ENCODE measurements at places on chromosomes 12 and 14.

GRCh38 chr14:88852632-88853031 is 28.2 kb downstream of the TTC8 start:
- DNase-seq = no peak

DNA sequence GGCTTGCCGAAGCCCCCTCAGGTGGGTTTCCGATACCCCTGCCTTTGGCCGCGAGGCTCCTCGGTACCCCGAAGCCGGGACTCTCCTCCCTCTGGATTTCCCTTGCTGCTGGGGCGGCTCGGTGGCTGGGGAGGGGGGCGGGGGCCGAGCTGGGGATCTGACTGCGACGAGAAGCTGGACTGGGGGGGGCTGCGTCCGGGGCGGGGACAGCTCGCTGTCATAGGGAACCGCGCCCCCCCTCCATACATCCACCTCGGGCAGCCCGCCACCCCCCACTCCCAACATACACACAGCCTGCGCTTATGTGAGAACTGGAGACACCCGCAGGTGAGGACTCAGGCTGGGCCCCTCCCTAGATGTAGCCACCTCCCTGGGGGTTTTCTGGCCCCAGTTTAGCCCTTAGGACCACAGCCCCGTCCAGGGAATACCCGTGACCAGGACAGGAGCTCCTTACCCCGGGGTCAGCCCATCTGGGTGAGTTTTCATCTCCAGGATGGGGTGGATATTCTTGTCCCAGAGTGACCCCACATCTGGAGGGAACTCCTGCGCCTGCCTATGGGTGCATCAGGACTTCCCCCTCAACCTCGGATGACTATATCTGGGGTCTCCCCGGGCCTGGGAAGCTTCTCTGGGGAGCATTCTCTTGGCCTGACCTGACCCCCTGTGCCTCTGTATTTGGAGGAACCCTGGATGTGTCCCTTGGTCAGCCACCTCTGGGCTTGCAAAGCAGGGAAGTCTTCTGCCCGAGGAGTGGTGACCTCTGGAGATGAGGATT is 687 bp downstream of the ASIC1 start:
- no peak for DNase-seq

DNA sequence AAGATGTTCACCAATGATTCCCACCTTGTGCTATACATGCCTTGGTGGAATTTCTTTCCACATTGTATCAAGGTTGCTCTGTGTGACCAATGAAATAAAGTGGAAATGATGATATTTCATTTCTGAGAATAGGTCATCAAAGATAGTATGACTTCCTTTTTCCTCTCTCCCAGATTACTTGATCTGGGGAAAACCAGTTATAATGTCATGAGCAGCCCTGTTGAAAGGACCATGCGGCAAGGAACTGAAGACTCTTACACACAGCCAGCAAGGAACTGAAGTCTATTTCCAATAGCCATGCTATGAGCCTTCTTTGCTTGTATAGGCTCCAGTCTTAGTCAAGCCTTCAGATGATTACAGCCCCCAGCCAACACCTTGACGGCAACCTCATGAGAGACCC is 11.7 kb downstream of the KLRD1 start:
- DNase-seq = no peak

DNA sequence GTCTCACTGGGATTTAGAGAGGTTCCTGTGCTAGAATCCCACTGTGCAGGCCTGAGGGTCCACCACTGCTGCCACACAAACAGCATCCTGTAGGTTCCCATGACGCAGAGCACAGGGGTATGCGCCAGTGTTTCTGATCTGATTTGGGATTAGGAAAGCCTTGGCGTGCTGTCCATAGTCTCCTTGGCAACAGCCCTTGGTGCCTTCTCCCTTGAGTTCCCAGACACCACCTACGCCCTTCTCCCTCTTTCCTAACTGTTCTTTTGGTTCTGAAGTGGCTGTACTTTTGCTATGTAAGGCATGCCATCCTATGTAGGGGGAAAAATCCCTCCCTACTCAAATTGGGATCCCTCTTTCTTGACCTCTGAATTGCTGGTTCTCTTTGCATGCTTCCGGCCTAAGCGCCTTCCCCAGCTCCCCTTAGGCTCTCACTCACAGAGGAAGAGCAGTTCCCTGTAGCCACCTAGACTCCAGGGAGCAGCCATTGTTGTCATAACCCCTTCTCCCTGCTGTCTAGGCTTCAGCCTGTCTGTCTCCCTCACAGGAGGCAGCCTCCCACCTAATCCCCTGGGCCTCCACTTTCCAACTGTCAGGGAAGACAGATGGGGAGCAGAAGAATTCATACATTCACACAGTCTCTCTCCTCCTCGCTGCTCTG is 14.8 kb upstream of the RIC8B start:
- DNase-seq = no peak

DNA sequence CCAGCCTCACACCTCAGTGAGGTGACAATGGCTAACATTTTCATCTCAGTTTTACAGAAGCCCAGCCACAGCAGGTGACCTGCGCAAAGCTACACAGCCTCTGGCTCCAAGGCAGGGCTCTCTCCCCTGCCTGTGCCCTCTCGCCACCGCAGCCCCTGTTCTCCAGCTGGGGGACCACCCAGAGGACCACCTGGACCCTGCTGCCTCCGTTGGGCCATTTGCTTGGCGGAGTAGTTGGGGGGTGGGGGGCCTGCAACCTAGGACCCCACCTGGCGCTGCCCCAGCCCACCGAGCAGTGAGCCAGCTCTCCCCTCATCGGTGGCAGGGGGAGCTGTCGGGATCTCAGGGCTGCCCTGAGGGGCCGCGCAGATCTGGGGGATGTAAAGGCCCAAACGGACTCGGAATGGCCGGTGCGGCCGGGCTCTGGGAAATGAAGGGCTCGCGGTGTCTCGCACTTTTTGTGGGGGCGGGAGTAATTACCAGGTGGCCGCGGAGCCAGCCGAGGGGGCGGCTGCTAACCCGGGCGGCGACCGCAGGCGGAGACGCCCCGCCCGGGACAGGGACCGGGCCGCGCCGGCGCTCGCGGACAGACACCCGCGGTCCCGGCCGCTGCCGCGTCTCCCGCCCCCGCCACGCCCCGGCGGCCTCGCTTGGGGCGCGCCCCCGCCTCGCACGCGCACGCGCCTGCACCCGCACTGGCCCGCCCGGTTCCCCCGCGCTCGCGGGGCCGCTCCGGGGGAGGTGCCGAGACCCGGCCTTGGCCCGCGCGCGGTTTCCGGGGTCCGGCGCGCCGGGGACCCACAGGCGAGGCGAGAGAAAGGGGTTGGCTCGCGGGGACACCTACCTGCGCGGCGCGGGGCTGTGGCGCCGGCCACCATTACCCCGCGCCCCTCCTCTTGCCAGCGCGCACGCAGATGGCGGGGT is 8.6 kb upstream of the GPR68 start:
- DNase-seq = no peak

- DNase-seq = no peak
Measured at GRCh38 chr12:69653703-69654102, 43.0 kb upstream of the LRRC10 start.

GRCh38 chr12:16756833-16757555 is 151.0 kb upstream of the LMO3 start:
- DNase-seq = no peak

DNA sequence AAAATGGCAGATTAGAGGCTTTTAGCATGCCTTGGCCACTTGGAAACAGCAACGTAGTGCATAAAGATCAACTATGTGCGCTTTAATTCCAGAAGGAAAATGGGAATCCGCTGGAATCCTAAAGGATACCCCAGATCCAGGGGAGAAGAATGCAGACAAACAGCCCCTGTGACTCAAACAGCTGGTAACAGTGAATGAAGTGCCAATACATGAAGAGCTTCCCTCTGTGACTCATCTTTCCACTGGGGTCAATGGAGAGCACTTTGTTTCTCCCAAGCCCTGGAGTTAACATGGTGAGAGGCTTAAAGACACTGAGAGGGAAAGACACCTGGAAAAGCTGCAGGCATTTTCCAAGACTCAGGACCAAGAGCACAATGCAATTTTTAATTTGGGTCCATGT is 263.1 kb downstream of the CEP128 start:
- no peak for DNase-seq

GRCh38 chr14:52312931-52313355 is 1.2 kb upstream of the PTGER2 start:
- DNase-seq = no peak

GRCh38 chr14:45201905-45202304 is 51.1 kb downstream of the MIS18BP1 start:
- DNase-seq = no peak
